ENCODE measurements at places on chromosomes 1 and 21.

DNA sequence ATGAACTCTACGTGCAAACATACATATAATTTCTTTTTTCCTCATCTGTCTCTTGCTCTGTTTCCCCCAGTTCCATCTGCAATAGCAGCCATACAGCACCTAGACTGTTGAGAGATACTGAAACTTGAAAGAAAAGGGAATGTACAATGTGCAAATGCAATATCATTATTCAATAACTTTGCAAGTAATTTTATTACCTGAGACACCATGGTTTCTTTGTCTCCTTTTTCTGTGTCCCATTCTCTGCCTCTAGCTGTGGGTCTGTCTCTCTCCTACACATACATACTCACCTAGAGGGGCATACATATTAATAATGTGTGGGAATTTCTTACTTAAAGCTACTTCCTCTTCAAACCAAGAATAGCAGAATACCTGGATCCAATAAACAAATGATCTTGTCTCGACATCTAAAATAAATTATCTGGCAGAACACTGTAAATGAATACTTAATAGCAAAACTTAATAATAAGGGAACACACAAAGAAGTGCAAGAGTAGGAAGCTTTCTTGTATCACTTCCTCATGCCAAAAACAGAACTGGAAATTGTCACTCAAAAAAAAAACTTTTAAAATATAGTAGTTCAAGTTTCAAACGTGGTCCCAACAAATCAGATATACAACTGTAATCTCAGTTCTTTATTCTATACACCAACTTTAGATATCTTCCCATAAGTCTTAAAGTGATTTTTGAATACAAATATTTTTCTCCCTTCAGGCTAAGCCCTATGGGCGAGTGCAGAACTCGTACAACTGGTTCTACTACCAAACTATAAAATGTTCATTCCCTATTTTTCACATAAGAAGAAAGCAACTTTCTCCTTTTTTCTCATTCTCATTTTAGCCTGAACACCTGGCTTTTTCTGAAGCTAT lies 194.6 kb downstream of the NRIP1 start:
- DNase-seq: no peak

- no peak for DNase-seq
Measured at GRCh38 chr1:29970747-29971325, 734.5 kb downstream of the PTPRU start.

DNA sequence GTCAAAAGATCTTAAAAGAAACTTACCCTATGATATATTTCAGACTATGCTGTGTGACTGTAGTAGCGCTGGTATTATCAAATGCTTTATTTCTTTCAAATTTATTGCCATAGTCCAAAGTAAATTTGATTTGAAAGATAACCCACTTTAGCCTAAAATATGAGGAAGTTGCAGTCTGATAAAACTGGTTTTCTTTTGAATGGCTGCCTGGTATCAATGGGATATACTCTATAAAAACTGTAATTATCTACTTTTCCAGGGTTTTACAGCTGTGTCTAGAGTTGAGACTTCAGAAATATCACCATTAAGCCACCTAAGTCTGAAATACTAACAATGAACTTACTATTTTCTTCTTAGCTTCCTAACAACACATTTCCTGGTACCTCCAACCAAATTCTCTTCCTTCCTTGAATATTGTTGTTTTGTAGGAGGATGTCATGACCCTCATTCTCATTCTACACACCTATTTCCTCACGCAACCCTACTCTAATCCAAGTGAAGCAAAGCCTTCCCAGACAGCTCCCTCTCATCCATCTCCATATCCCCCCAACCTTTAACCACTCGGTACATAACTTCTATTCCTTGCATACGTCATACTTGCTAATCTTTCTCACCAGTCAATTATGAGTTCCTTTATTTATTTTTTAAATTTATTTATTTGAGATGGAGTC lies 17.0 kb downstream of the KDM5B start:
- DNase-seq: no peak

DNA sequence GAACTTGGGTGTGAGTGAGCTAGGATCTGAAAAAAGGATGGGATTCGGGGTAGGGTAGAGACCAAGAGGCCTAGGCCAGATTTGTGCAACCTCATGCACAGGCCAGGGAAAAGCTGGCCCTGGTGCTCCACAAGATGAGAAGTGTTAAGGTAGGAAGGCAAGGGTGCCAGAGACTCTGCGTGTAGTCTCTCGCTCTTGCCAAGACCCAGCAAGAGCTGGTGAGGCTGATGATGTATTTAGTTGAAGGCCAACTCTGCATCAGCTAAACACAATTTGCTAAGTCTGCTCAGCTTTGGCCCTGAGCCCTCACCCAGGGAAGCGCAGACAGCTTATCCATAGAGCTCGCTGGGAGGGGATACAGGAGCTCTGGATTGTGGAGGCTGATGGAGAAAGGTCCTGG lies 26.6 kb upstream of the SOX13 start:
- DNase-seq: no peak

- no peak for DNase-seq
Measured at GRCh38 chr1:40530735-40531380, 579 bp upstream of the ZNF684 start.

DNA sequence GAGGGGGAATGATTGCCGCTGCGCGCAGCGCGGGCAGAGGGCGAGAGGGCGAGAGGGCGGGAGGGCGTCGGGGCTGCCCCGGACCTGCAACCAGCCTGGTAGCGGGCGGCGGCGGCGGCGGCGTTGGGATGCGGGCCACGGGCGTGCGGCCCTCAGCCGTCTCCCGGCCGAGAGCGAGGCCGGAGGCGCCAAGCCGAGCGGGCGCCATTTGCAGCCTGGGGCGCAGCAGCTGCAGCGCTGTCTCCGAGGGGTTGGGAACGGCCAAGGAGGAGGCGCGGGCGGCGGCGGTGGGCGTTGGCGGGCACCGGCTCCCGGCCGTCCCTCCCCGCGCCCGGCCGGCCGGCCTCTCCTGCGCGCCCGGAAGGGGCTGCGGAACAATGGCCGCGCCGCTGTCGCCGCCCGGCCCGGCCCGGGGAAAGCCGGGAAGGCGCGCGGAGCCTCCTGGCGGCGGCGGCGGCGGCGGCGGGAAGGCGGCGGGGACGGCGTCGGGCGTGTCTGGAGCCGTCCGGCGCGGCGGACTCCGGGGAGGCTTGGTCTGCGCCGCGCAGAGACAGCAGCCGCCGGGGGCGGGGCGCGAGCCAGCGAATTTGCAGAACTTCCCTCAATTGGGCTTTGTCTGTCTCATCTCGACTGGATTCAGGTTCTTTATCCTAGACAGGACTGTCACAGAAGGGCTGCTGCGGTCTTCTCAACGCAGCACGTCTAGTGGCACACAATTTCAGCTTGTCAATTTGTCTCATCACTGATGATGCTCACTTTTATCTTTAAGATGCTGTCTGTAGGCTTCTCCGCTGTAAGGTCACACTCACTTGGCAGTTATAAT lies 35.7 kb downstream of the ZBTB8B start:
- DNase-seq: peak; percentile 79

DNA sequence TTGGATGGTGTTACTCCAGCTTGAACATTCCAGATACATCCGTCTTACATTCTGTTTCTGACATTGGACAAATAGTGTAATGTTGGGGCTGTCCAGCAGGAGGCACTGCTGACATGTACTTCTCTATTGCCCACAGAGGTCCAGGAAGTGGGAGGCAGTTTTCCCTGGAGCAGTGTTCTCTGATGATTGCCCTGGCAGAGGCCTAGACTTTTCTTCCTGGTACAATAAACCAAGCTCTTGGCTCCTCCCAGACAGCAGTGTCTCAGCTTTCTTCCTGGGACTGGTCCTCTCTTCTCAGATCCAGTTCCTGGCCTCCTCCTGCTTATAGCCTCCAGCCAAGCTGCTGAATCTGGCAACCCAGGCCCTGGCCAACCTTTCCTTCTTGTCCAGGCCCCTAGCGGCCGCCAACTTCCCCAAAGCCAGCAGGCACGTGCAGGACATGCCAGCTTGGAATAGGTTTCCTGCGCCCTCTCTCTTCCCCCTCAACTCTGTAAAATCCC lies 14.9 kb upstream of the IFNLR1 start:
- DNase-seq: peak; percentile 81

GRCh38 chr1:151294742-151295462 lies 12.8 kb downstream of the ZNF687 start:
- DNase-seq: no peak

DNA sequence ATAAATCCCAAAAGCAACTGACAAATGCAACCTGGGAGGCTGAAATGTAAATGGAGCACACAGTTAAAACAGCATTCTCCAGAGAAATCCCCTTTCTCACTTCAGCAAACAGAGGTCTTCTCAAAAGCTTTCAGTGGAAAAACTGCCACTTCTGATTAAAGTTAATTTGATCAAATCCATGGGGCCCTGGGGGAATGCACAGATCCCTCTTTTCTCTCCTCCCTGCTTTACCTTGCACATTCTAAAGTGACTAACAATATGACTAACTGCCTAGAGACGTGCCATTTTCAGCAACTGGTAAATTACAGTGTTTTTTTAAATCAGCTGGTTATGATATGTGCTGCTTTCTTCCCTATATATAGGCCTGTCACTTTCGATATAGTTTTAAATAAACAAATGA lies 142.5 kb downstream of the RERE start:
- no peak for DNase-seq

- no peak for DNase-seq
Measured at GRCh38 chr1:38173157-38173831, 126.7 kb upstream of the POU3F1 start.

GRCh38 chr1:95384567-95384966 lies 150.6 kb downstream of the RWDD3 start:
- DNase-seq: no peak

DNA sequence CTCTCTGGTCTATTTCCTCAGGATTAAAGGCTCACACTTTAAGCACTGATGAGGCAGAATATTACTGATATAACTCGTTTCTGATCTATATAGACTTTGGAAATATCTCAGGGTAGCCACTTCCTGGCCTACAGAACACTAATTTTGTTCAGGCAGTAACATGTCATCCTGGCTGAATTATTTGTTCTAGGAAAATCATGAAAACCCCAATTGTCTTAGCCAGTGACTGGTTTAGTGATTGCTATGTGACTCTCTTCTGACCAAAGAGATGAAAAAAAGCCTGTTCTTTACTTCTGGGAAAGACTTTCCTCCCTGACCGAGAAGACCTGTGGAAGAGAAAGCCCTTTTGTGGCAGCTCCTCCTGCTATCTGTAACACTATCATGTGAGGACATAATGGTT lies 453.7 kb downstream of the SETD4 start:
- no peak for DNase-seq

DNA sequence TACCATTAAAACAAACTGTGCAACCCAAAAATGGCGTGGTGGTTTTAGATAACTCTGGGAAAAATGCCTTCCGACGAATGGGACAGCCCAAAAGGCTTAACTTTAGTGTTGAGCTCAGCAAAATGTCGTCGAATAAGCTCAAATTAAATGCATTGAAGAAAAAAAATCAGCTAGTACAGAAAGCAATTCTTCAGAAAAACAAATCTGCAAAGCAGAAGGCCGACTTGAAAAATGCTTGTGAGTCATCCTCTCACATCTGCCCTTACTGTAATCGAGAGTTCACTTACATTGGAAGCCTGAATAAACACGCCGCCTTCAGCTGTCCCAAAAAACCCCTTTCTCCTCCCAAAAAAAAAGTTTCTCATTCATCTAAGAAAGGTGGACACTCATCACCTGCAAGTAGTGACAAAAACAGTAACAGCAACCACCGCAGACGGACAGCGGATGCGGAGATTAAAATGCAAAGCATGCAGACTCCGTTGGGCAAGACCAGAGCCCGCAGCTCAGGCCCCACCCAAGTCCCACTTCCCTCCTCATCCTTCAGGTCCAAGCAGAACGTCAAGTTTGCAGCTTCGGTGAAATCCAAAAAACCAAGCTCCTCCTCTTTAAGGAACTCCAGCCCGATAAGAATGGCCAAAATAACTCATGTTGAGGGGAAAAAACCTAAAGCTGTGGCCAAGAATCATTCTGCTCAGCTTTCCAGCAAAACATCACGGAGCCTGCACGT lies 82.1 kb downstream of the PRDM2 start:
- DNase-seq: no peak

GRCh38 chr1:222970040-222970439 lies 155.2 kb downstream of the DISP1 start:
- DNase-seq: no peak

- DNase-seq: no peak
Measured at GRCh38 chr1:185862235-185862634, 128.0 kb downstream of the HMCN1 start.

- no peak for DNase-seq
Measured at GRCh38 chr1:218473522-218473921, 128.4 kb downstream of the TGFB2 start.

GRCh38 chr21:46060596-46061061 lies 37.3 kb upstream of the COL6A2 start:
- peak; percentile 9 for DNase-seq

DNA sequence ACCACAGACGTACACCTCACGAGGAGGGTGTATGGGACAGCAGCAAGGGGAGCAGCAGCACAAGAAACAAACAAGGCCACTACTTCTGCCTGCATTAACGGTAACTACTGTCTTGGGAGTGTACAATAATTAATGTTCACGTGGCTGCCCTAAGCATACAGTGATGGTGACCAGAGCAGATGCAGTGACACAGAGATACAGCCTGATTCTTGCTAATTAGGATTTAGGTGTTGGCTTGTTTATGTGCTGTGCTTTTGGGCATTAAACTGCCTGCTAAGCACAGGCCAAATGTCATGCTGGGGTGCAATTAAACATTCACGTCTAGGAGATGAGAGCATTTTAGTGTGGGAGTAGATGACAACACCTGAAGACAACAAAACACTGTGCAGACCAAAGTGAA lies 7.2 kb downstream of the ZNF669 start:
- DNase-seq: no peak

GRCh38 chr1:183946320-183946613 lies 91.3 kb downstream of the COLGALT2 start:
- DNase-seq: no peak

DNA sequence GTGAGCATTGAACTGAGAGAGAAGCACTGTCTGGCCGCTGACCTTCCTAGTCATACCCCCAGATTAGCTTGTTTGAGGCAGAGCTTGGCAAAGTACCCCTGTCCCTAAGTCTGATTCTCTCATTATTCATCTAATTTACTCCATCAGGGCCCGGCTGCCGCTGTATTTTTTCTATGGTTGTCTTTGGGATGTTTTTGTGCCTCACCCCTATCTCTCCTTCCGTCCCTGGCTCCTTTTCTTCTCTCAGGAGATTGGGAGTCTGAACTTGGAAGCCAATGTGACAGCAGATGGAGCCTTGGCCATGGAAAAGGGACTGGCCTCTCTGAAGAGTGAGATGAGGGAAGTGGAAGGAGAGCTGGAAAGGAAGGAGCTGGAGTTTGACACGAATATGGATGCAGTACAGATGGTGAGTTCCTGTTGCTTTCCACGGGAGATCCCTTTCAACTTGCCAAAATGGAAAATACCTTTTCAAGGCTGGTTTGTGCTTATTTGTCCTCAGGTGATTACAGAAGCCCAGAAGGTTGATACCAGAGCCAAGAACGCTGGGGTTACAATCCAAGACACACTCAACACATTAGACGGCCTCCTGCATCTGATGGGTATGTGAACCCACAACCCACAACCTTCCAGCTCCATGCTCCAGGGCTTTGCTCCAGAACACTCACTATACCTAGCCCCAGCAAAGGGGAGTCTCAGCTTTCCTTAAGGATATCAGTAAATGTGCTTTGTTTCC lies 53.9 kb downstream of the LAMC2 start:
- DNase-seq: no peak

- DNase-seq: no peak
Measured at GRCh38 chr1:40352126-40352525, 21.4 kb upstream of the SMAP2 start.

- DNase-seq: peak; percentile 35
Measured at GRCh38 chr1:236888903-236889302, 93.8 kb downstream of the MTR start.

GRCh38 chr1:214712737-214713136 lies 109.7 kb downstream of the CENPF start:
- DNase-seq: no peak

GRCh38 chr1:8423692-8424538 lies 106.0 kb downstream of the SLC45A1 start:
- DNase-seq: peak; percentile 92

Data from WERI-Rb-1 (cell line).